PC-9 (cell line): ENCODE measurements at places on chromosomes 6 and 20.

DNA sequence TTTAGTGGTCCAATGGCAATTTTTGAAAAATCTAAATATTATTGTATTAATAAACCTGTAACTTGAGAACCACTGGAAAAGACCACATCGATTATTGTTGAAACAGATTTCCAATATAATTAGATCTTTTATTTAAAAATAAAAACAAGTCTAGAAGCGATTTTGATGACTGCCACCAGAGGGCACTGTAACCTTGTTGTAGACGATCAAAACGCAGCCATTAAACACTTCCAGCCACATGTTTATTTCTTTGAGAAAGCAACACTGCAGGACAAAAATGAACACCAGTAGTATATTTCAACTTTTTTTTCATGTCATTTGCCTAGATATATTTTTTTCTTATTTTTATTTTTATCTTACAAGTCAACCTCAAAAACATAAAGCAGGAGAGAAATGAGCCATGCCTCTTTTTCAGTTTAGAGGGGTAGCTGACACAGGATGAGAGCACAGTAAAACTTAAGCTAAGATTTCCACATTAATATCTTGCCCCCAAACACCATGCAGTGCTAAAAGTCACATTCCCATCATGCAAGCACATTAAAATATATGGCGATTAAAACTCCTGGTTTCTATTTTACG, 115.4 kb downstream of the OPRM1 start:
- DNase-seq = no peak

- no peak for DNase-seq
Measured at GRCh38 chr6:163764565-163764964, 350.0 kb downstream of the QKI start.

DNA sequence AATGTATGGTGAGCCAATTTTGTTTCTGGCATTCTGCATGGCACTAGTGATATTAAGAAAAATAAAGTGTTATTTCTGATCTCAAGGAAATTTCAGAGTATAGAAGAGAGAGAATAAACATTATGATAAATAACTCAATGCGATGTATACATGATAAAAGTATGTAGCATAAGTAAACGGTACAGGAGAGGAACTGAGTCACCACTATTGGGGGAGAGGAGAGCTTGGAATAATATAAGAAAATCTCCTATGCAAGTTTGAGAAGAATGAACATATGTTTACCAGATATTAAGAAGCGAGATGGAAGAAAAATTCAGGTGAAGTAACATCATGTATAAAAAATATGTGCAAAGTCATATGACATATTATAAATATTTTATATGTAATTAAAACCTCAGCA, 1230.3 kb upstream of the CITED2 start:
- no peak for DNase-seq

DNA sequence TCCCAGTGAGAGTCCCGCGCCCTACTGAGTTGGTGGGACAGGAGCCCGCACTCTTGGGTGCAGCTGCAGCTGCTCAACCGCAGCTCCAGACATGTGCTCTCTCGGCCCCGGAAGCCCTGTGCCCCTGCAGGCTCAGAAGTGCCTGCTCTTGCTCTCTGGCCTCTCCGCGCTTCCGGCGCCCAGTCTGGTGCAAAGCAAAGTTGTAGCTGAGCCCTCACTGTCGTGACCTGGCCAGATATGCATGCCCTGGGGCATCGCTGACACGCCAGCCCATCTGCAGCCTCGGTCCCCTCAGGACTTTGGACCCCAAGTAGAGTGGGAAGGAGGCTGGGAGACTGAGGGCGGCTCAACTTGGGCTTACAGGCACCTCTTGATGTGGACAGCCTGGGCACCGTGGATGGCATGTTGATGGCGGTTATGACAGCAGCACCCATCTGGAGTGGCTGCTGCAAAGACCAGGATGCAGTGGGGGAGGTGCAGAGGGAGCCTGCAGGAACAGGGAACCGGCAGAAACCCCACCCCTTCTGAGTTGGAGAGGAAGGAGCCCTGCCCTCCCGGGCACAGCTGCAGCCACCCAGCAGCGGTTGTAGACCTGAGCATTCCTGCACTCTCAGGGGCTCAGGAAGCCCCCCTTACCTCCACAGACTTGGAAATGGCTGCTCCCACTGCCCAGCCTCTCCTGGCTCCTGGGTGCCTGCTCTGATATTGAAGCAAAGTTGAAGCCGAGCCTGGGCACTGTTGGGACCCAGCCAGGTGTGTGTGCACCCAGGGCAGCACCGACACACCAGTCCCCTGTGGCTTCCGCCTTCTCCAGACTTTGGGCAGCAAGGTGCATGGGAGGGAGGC, 462.6 kb downstream of the TBC1D32 start:
- DNase-seq = no peak

DNA sequence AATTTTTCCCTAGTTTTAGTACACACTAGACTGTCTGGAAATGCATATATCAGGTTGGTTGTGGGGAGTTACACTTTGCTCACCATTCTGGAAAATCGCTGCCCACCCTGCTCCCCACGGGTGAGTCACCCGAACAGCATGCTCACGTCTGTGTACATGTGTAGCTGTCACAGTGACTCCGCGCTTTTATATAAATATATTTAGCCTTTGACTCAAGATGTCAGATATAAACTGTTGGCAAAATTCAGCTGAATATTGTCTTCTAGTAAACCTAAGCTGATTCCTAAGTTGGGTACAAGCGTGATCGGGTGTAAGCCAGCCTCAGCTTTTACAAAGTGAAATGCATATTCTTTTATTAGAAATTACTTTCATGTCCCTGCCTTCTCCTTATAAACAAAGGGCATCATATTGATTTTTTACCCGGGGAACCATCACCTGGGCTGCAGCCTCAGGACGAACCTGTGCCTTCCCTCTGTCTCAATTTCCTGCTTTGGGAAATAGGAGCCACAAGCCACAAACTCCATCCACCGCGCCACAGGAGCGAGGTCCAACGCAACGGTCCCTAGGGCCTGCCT, 4.3 kb downstream of the SDCBP2 start:
- DNase-seq = no peak

DNA sequence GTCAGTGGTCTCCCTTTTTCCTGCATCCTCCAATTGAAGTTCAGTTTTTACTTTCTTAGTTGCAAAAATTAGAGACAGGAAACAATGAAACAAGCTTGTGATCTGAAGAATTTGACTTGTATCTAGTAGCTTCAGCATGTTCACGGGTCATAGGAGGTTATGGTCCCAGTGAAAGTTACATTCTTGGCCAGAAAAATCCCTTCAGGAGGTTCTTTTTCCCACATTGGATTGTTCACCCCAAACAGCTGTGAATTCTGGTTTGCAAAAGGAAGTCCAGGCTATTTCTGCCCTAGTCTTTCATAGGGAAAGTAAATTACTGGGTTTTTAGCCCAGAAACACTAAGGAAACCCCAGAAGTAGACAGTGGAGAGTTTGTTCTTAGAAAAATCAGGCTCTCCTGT, 8.1 kb downstream of the ANKS1A start:
- no peak for DNase-seq

- DNase-seq = no peak
Measured at GRCh38 chr6:153944201-153944600, 94.8 kb upstream of the OPRM1 start.

GRCh38 chr6:47221565-47221964, 88.1 kb downstream of the TNFRSF21 start:
- DNase-seq = no peak

- DNase-seq = no peak
Measured at GRCh38 chr20:17505636-17506517, 25.3 kb downstream of the BFSP1 start.

GRCh38 chr6:6686748-6687601, 98.5 kb downstream of the LY86 start:
- peak; percentile 92 for DNase-seq

DNA sequence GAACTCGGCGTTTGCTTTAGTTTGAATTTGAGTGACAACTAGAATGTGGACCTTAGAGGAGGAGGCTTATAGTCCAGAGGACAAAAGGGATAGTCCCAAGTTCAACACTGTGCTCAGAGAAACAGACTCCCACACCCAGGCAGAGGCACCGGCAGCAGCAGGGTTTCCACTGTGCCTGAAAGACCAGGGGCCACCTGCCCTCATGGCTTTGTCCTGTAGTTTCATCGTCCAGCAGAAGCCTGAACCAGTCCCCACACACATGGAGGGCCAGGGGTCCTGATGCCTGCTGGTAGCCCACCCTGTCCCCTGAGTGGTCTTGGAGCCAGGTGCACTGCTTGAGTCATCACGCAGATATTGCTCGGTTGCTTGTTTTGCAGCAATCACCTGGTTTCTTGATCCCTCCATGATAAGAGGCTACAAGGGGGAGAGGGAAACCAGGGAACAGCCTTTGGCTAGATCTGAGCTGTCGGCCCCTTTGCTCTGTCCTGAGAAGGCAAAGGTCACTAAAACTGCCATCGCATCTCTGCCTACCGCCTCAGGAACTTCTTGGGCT, 7.2 kb upstream of the ACSS1 start:
- no peak for DNase-seq

DNA sequence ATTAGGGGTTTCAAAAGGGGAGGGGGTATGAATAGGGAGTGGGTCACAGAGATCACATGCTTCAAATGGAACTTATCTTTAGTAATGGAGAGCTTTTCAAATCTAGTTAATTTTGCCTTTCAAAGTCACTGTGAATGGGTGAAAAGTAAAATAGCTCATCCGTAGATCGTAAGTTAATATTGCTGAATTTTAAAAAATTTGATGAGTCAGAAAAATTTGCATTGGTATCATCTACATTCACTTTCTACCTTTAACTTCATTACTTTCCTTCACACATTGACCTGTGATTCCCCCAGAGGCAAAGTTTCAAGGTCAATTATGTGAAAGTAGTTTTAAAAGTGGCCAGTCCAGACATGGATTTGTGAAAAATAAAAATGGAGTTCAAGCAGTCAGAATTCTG, 139.0 kb upstream of the SLC35B3 start:
- DNase-seq = no peak
